ENCODE measurements at places on chromosomes 3 and 15.

- DNase-seq, result no peak
Measured at GRCh38 chr3:147987549-147987948, 578.4 kb downstream of the ZIC1 start.

DNA sequence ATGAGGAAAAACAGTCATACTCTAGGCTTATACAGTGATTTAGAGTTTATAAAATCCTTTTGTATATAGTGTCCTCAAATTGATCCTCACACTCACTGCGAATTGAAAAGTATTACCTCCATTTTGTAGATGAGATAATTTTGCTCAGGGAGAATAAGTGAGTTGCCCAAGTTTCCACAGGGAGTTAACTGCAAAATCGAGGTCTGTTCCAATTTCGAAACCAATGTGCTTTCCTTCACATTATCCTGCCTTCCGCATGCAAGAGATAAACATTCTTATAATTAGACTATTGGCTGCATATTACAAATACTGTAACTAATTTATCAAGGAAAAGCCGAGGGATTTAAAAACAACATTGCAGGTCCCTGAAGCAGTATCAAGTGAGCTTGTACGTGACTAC lies 667.0 kb downstream of the SQOR start:
- DNase-seq, result no peak

- no peak for DNase-seq
Measured at GRCh38 chr3:83023086-83023485, 1261.6 kb upstream of the GBE1 start.

DNA sequence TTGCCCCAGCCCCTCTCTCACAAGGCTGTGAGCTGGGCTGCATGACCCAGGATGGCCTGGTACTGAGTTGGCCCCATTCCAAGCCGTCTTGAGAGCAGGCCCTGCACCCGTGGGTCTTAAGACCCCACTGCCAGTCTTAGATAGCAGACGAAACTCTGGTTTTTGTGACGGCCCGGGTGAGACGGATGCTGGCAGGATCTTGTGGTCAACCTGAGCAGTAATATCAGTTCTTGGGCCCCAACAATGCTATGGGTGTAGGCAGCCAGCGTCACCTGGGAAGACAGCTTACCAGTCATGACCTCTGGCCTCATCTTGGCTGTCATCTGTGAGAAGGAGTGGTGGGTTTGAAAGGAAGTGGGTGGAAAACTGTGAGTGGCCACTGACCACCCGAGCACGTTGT lies 305.8 kb downstream of the ARRDC4 start:
- no peak for DNase-seq

DNA sequence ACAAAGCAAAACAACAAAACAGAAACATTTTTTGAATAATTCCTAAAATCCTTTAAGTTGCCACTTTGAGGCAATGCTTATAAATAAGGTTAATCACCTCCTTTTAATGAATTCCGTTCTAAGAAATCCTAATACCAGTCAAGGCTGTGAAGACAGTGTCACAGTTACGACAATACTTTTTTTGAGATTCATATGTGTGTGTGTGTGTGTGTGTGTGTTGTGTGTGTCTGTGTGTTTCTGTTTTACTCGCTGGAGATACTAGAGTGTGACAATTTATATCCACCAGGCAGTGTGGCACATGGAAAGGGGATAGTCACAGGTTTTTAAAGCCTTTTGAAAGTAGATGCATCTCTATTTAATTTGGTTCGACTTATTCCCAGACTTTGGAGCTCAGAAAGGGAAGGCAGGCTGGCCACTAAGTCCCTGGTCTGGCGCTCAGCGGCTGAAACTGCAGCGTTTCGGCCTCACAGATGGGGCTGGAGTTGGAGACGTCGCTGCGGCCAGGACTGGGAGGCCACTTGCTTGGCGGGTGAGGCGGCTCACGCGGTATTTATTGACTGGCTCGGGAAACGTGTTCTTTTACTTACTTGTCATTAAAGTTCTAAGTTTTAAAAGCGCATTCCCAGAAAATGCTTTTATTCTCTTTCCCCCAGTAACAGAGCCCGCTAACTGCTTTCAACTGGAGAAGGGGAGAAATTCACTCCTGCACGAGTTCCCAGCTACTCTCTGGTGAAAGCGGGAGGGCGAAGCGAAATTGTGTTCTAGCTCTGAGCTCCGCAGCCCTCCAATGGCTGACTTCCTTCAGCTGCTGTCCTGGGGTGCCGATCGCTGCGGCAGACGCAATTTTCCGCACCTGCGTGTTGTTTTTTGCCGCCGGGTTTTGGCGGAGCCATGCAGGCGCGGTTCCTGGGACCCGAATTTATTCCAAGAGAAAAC lies 13.7 kb downstream of the ZIC1 start:
- DNase-seq, result peak; percentile 73

DNA sequence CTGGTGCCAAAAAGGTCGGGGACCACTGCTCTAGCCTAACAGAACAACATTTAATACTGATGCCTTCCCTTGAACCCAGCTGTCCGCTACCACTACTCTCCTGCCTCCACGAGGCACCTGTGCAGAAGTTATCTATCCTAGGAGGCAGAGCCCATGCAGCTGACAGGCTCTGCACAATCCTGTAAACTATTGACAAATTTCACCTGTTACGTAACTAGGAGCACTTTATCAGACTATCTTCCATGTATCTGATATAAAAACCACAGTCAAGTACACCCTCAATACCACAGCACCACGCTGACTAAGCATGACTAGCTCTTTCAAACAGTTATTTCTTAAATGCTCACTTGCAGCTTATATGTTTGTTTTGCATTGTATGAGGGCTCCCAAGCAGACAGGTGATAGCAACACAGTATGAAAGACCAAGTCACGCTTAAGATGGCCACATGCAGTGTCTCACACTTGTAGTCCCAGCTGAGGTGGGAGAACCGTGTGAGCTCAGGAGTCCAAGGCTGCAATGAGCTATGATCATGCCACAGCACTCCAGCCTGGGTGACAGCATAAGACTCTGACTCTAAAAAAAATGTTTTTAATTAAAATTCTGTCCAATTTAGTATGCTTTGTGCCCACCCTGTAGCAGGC lies 4.5 kb upstream of the IL17RC start:
- no peak for DNase-seq

- no peak for DNase-seq
Measured at GRCh38 chr3:1251282-1252060, 158.6 kb downstream of the CNTN6 start.

DNA sequence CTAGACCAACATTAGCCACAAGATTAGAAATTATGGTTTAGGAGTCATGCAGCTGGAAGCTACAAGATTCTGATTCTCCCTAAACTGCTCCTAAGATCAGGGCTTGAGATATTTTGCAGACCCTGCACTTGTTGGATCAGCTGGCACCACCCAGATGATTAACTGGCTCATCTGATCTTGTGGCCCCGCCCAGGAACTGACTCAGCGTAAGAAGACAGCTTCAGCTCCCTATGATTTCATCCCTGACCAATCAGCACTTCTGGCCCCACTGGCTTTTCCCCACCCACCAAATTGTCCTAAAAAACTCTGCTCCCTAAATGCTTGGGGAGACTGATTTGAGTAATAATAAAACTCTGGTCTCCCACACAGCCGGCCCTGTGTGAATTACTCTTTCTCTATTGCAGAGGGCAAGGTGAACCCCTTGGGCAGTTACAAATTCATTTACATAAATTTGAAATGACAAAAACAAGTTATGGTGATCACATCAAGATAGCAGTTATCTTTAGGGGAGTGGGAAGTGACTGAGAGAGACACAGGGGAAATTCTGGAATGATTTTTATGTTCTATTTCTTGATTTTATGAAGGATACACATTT lies 76.5 kb downstream of the CD200R1L start:
- DNase-seq, result no peak

DNA sequence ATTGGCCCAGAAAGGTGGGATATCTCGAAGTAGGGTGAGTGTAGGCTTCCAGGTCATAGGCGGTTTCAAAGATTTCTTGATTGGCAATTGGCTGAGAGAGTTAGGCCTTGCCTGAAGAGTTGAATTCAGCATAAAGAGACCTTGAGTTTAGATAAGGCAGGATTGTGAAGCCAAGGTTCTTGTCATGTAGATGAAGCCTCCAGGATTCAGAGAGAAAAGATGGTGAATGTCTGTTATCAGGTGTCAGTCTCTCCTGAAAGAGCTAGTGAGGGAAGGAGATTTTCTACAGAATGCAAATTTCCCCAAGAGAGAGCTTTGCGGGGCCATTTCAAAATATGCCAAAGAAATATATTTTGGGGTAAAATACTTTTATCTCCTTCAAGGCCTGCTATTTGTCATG lies 217.0 kb upstream of the TLE3 start:
- DNase-seq, result no peak

DNA sequence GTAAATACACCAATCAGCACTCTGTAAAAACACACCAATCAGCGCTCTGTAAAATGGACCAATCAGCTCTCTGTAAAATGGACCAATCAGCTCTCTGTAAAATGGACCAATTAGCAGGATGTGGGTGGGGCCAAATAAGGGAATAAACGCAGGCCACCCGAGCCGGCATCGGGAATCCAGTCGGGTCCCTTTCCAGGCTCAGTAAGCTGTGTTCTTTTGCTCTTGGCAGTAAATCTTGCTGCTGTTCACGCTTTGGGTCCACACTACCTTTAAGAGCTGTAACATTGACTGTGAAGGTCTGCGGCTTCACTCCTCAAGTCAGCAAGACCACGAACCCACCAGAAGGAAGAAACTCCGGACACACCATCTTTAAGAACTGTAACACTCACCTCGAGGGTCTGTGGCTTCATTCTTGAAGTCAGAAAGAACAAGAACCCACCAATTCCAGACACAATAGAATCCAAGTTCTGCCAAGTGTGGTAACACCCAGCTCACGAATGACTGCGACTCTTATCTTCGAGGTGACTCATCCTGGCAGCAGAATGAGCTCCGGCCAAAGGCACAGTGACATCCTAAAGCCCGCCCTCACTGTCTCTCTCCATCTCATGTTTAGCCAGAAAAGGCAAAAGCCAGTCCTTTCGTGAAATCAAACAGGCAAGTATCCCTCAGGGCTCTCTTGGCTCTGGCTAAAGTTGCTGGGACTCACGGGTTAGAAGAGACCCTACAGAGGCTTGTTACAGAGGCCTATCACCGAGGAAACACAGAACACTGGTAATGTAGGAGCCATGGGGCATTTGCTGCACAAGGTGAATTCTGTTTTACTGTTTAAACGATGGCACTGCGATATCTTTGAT lies 155.2 kb downstream of the FAM43A start:
- DNase-seq, result no peak

DNA sequence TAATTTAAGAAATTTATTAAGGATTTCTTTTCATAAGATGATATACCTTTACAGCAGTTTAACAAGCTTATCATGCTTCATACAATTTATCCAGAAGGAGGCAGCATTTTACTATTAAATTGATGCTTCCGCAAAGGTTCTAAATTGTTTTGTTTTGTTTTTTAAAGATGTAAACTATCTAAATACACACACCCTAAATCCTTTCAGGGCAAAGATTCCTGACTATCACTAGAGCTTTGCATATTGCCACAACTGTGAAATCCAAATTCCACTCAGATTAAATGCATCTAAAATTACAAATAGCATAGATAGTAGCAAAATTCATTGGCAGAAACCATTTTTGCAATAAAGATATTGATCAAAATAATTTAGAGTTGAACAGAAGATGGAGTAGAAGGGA lies 44.5 kb upstream of the CCNL1 start:
- DNase-seq, result peak; percentile 80

- no peak for DNase-seq
Measured at GRCh38 chr3:125168711-125169393, 43.7 kb downstream of the SLC12A8 start.

- DNase-seq, result peak; percentile 15
Measured at GRCh38 chr15:36160351-36160750, 419.1 kb upstream of the CDIN1 start.

DNA sequence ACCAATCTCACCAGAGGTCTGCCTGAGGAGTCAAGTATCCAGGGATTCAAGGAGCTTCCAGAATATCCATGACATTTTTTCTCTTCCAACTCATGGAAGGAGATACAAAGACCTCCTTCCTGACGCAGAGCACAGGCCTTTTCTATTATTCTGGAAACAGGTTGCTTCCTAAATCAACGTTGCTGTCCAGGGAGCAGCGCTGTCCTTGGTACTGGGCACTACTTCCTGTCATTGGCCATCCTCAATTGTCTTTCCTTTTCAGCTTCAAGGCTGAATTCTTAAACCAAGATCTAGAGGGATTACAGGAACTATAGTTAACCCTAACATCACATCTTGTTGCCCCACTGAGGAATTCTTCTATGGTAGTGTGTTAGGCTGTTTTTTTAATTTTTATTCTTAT lies 50.4 kb upstream of the TBC1D21 start:
- no peak for DNase-seq

Measured in spinal cord (tissue), 10 donors.